ENCODE measurements at places on chromosomes 4 and X. TPM values are rescaled to one million over a fixed set of nuclear protein-coding genes. Genes with fewer than 3 reads are reported as not detected.

The MTNR1A gene
- polyA plus RNA-seq: not detected

The DMD gene
- polyA plus RNA-seq: 2.4 TPM

The CSAG2 gene
- not detected for polyA plus RNA-seq

The RTL9 gene
- not detected for polyA plus RNA-seq

The RUFY3 gene
- 25.1 TPM for polyA plus RNA-seq

The NCAPG gene
- polyA plus RNA-seq: 5.6 TPM

The RENBP gene
- polyA plus RNA-seq: 1.4 TPM

The CT45A1 gene
- not detected for polyA plus RNA-seq

The XAGE1A gene
- not detected for polyA plus RNA-seq

The HTN1 gene
- polyA plus RNA-seq: not detected

The BEX5 gene
- 1.0 TPM for polyA plus RNA-seq

The TBC1D19 gene
- polyA plus RNA-seq: 0.77 TPM
